GM12864 (cell line): ENCODE measurements at places on chromosomes 2 and 18.

GRCh38 chr2:213224366-213224765 is 59.9 kb upstream of the SPAG16 start:
- no peak for DNase-seq

DNA sequence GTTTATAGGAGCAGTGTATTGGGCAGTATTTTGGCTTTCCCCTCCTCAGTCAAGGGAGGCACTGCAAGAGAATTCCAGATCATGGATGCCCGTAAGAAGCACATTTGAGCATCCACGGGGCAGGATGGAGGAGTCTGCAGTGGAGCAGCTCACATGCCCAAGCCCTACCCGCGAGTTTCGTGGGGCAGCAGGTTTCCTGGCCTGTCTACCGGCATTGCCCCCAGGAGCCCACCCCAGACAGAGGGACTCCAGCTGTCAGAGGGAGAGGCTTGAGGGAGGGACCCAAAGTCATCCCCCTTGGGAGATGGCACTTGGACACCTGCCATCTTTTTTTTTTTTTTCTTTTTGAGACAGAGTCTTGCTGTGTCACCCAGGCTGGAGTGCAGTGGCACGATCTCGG is 31.3 kb downstream of the TMEM177 start:
- no peak for DNase-seq

DNA sequence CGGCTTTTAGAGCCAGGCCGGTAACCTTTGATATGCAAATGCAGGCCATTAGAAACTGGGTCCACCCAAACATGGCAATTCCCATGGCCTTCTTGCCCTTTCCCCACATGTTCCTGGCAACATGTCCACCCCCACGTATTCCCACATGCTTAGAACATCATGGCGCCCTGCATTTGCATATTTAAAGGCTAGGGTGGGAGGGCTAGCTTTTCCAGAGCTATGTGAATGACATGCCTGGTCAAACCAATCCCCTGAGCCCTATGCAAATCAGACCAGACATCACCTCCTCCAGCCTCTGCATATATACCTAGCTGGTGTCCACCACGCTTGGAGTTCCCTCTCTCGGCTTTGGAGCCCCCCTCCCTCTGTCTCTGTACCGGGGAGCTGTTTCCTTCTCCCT is 481.9 kb downstream of the CDH2 start:
- no peak for DNase-seq

DNA sequence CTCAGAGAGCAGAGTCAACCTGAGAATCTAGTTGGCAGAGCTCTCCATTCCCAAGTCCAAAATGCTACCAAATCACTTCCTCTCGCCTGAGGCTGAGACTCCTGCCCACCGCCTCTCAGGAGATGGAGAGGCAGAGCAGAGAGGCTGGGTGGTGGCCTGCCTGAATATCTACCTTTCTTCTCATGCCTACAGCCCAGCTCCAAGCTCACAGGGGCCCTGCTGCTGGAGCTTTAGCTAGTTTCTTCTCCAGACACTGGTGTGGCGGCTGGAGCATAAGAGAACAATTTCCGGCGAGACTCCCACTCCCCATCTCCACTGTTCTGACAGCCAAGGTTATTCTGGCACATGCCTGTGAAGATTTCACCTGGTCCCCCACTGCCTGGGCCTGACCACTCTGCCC is 8.1 kb upstream of the CYP26B1 start:
- DNase-seq: no peak

DNA sequence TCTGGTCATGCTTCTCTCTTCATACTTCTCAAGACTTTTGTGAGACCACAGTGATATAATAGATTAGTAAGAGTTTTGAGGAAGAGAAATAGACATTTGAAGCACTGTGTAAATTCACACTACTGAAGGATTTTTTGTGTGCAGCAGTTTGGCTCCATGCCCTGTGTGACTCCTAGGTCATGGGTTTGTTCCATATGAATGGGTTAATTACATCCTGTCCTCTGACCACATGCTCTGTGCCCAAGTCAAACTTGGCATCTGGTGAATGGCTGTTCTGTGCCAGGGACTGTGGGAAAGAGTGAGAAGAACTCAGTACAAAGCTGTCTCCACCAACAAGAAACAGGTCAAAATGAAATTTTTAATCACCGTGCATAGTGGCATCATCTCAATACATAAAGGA is 304.0 kb downstream of the LNPK start:
- DNase-seq: no peak

- no peak for DNase-seq
Observed at GRCh38 chr18:8970843-8971242, 131.7 kb upstream of the NDUFV2 start.

GRCh38 chr18:59446012-59446411 is 86.9 kb upstream of the LMAN1 start:
- no peak for DNase-seq

GRCh38 chr2:170365686-170366085 is 187.7 kb downstream of the MYO3B start:
- no peak for DNase-seq

DNA sequence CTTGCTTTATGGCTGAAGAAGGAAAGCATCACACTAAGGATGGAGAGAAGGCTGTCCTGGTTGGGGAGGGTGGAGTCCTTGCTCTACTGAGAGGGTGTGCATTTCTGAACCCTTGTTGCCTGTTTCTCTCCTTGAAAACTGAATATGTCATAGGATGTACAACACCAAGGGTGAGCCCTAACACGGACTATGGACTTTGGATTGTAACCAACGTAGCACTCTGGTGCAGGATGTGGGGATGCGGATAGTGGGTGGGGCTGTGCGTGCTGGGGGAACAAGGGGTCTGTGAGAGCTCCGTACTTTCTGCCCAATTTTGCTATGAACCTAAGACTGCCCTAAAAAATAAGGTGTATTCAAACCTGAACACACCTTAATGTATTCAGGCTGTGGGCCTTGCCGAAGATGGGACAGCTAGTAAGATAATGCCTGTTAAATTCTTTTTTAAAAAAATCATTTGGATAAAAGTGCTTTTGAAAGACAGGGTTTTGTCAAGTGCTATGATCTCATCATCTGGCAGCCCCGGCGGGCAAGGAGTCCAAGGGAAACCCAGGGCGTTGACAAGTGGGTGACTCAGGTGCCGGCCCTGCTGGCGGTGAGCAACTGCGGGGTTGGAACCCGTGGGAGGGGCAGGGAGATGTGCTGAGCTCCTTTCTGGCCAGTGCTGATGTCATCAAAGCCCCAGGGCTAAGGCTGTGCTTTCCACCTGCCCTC is 54.0 kb downstream of the GATA6 start:
- no peak for DNase-seq

DNA sequence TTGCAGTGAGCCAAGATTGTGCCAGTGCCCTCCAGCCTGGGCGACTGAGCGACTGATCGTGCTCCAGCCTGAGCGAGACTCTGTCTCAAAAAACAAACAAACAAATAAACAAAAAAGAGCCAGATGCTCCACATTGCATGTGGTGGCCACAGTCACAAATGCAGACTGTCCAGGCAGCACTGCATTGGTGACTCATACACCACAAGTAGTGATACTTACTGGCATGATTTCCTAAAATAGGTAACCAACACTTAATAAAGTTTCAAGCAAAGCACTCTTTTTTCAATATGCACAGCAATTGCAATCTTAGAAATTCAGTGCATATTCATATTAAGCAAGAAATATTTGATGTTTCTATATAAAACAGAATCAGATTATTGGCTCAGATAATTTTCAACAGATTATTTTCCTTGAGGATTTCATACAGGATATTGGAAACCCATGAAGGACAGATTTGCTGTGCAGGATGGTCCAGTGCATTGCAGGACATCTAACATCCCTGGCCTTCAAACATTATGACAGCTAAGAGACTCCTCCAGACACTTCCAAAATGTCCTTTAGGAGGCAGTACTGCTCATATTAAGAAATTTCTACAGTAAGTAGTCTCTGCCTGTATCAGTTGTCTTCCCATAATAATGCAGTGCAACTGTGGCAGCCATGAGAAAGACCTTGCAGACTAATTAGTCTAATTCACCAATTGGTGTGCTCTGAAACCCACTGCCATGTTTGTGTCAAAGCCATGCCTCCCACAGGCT is 10.5 kb upstream of the SLC1A4 start:
- DNase-seq: no peak

- DNase-seq: no peak
Observed at GRCh38 chr2:168338803-168339437, 91.5 kb upstream of the STK39 start.

DNA sequence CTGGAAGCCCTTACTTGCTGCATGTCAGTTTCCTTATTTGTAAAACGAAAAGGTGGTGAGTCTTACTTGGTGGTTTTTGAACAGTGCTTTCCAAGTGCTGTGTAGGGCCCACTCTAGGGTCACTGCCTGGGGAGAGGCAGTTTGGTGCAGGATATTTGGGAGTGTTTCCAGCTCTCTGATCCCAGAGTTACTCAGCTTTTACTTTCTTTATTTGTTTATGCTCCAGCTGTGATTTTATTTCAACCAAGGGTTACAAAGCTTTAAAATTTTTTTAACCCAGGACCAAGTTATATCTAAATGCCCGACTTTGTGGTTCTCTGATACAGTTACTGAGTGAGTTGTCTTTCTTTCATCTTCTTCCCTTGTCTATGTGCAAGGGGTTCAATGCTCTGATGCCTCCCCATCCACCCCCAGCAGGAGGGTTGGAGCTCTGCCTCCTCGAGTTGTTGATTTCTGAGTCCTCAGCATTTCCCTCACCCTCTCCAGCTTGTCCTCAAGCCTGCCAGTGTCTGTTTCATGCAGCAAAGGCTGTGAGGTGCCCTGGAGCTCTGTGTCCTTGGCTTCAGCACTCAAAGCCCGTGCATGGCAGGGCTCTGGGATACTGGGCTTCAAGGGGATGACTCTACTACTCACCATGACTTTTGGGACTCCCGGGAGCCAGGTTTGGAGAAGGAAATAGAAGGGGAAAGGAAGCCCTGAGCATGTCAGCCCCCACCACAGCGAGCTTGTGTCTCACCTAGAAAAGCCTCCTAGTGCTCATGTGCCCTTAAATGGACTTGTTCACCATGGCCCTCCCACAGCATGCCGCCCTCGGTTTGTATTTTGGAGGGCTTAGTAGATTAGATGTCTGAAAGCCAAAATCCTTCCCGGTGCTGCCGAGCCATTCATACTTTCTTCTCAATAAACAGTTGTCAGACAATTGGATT is 236.8 kb downstream of the SETBP1 start:
- DNase-seq: no peak

GRCh38 chr2:134683561-134684112 is 35.2 kb downstream of the TMEM163 start:
- peak; percentile 7 for DNase-seq

DNA sequence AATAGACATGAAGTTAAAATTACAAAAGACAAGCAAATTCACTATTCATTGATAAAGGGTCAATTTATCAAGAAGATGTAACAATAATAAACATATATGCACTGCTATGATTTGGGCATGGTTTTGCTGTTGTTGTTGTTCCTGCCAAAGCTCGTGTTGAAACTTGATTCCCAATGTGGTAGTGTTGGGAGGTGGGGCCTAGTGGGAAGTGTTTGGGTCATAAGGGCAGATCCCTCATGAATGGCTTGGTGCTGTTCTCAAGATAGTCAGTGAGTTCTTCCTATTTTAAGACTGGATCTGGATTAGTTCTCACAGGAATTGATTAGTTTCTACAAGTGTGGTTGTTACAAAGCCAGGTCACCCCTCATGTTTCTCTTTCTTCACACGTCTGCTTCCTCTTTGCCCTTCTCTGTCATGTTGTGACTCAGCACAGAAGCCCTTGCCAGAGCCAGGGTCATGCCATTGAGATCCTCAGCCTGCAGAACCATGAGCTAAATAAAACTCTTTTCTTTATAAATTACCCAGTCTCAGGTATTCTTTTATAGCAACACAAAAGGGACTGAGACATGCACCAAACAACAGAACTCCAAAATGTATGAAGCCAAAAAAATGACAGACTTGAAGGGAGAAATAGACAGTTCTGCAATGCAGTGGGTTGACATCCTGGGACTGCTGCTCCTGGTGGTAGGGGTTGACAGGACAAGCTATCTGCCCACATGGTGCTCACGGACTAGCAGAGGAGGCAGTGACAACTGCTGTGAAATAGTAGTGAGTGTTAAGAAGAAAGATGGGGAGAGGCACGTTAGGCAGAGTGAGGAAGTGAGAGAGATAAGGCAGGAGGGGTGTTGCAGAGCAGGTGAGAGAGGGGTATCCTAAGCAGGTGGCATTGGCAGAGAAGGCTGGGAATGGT is 18.6 kb upstream of the SKA1 start:
- peak; percentile 83 for DNase-seq

- DNase-seq: no peak
Observed at GRCh38 chr2:86675511-86676015, 44.5 kb upstream of the RMND5A start.

DNA sequence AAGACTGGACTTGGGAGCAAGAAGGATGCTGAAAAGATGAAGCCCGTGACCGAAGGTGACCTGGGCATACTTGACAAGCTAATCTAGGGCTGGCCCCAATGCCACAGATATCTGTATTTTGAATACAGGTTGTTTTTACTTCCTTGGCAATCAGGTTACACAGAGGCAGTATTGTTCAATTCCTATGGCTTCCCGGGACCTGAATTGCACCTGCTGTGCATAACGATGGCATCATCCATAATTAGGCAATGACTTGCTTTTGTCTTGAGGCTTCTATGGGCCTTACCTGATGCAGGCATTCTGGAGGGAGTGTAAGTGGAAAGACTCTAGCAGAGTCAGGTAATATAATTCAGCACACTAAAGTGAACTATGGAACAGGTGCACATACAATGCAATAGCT is 60.6 kb upstream of the CUL3 start:
- DNase-seq: no peak

GRCh38 chr2:36163520-36164254 is 191.9 kb upstream of the CRIM1 start:
- DNase-seq: no peak

- no peak for DNase-seq
Observed at GRCh38 chr2:134601264-134601663, 117.5 kb downstream of the TMEM163 start.

- no peak for DNase-seq
Observed at GRCh38 chr18:77044866-77045664, 87.5 kb downstream of the MBP start.

DNA sequence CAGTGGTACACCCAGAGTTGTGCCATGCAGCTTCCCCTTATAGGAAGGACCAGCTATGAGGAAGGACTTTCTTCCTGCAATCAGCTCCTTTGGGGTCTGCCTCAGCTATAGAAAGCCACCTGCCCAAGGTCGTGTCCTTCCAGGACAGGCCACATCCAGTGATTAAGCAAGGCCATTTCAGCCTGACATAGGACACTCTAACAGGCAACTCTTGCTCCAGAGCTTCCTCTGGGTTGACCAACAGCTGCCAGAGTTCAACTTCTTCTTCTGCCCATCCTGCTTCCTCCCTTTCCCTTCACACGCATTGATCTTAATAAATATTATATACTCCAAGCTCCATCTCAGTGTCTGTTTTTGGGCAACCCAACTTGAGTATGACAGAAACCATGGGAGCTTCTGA is 12.8 kb downstream of the LRP2 start:
- no peak for DNase-seq
